RPMI8226 (cell line): ENCODE measurements at places on chromosomes 3 and 15.

DNA sequence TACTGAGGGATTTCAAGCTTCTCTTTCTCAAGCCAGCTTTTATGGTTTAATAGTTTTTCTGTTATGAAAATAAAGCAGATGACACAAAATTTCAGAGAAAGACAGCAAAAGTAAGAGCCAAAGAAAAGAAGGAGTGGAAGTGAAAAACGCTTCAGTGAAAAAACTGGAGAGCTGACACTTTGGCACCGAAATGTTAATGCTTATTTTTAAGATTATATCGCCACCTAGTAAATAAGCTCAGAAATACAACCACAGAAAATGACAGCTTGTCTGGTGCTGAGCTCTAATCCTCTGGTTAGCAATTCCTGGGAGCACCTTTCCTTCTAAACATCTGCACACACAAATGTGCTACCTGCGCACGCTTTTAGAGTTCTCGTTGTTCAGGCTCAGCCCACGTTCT, 101.6 kb downstream of the ZPLD1 start:
- DNase-seq: peak; percentile 34

- peak; percentile 34 for DNase-seq
These were observed 41.6 kb downstream of the ZBTB38 start for GRCh38 chr3:141409940-141410241.

DNA sequence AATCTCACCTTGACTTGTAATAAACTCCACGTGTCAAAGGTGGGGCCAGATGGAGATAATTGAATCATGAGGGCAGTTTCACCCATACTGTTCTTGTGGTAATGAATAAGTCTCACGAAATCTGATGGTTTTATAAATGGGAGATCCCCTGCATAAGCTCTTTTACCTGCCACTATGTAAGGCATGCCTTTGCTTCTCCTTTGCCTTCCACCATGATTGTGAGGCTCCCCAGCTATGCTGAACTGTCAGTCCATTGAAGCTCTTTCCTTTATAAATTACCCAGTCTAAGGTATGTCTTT, 45.5 kb downstream of the SUCNR1 start:
- no peak for DNase-seq

- no peak for DNase-seq
These were observed 81.2 kb downstream of the EFL1 start for GRCh38 chr15:82181371-82181770.

DNA sequence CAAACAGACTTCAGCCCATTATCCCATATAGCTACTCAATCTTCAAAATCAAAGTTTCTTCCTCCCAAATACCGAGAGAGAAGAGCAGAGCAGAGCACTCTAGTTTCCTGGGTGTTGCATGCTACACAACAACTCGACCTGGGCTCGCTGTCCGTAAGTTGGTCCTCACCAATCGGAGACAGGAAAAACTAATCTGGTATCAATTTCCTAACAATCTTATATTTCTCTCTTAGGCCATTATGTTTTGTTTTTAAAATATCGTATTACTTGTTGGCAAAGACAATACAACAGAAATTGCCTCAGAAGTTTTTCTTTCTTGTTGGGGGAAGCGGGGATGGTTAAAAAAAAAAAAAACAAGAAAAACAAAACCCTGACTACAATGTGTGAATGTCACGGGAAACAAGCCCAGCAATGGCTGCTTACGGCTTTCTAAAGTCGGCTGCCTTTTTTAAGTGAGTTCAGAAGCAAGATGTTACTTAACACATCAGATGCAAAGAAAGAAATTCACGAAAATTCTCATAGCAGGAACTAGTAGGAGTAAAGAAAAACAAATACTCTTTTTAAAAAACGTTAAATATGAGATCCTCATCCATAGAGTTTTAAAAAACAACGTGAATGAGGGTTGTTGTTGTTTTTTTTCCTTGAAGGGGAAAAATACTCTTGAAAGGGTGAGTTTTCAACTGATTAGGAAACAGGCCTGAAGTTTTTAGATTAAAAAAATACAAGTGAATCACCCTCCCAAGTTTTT, 1.9 kb downstream of the VGLL4 start:
- peak; percentile 46 for DNase-seq

DNA sequence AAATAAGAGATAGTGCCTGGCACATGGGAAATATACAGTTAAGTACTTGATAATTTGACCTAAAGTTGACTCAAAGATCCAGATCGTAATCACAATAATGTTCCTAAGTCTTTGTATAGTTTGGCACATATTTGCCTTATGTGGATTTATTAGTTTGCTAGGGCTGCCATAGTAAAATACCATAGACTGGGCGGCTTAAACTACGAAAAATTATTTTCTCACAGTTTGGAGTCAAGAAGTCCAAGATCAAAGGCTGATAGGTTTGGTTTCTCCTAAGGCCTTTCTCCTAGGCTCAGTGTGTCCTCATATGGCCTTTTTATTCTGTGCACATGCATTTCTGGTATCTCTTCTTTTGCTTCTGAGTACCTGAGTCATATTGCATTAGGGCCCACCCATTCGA, 453.7 kb downstream of the NAALADL2 start:
- DNase-seq: no peak

GRCh38 chr3:59872128-59872527, 822.3 kb upstream of the CFAP20DC start:
- DNase-seq: no peak

- DNase-seq: peak; percentile 91
These were observed 13.6 kb upstream of the SMCO1 start for GRCh38 chr3:196528639-196529233.

GRCh38 chr15:63473999-63474809, 30.2 kb upstream of the USP3 start:
- DNase-seq: peak; percentile 59

DNA sequence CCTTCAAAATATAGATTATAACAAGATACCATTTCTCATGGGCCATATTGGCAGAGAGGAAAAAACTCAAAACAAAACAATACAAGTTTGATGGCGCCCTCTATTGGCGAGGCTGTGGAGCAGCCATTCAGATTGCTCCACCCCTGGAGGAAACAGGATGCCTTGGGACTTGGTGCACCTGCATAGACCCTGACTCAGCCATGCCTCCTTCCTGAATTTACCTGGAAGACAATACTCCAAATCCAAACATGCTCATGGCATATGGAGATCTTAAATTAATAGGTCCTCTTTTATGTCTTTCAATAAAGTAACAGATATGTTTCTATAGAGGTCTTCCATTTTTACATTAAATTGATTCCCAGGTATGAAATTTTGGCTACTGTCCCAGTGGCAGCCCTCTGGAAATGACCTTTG, 90.0 kb downstream of the APBA2 start:
- DNase-seq: peak; percentile 64

GRCh38 chr3:30435861-30436331, 170.5 kb upstream of the TGFBR2 start:
- no peak for DNase-seq

DNA sequence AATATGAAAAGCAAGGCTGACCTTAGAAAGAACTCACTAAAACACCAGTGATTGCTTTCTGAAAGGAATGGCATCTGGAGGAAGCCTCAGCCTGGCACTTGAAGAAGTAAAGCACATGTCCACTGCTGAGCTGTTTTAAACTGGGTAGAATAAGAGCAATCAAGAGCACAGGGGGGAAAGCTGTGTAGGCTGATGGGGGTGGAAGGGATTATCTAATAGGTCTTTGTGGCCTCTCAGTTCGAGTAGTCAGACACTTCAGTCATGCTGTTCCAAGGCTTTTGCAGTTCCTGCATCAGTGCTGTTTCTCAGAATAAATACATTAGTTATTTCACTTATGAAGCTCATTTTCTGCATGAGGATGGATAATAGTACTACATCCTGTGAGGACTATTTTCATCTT, 22.6 kb downstream of the CCDC191 start:
- DNase-seq: no peak

DNA sequence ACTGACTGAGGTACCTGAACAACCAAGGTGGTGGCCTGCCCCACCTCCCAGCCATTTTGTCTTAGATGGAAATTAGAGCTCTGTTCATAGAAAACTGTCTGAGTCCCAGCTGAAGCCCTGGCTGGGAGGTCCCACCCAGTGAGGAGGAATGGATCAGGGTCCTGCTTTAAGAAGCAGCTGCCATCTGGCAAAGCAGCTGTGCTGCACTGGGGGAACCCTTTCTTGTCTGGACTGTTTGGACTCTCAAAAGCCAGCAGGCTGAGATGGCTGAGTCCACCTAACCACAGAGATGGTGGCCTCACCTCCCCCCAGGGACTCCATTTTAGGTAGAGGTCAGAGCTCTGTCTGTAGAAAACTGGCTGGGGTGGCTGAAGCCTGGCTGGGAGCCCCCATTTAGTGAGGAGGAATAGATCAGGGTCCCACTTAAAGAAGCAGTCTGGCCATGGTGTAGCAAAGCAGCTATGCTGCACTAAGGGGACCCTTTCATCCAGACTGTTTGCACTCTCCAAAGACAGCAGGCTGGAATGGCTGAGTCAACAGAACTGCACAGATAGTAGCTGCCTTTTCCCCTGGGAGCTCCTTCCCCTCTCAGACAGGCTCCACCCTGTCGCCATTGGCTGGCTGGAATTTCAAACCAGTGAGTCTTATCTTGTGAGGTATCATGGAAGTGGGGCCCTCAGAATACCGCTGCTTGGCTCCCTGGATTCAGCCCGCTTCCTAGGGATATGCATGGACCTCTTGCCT, 116.9 kb downstream of the EPHA6 start:
- DNase-seq: no peak

DNA sequence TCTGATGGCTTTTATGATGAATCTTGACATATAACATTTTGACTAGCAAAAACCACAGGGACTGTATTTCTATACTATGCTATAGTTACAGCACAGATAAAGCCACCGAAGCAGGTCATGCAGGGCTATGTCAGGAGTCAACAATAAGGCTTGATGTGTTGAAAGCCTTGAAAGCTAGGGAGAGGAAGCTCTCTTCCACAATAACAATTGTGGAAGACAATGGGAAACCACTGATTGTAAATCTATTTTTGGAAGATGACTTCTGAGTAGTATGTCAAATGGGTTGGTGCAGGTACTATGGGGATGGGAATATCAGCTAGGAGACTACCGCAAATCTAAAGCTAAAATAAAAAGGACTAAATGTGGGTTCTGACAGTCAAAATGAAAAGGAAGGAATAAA, 4.0 kb upstream of the AQR start:
- DNase-seq: no peak

GRCh38 chr3:188126276-188126675, 27.7 kb upstream of the LPP start:
- DNase-seq: no peak

DNA sequence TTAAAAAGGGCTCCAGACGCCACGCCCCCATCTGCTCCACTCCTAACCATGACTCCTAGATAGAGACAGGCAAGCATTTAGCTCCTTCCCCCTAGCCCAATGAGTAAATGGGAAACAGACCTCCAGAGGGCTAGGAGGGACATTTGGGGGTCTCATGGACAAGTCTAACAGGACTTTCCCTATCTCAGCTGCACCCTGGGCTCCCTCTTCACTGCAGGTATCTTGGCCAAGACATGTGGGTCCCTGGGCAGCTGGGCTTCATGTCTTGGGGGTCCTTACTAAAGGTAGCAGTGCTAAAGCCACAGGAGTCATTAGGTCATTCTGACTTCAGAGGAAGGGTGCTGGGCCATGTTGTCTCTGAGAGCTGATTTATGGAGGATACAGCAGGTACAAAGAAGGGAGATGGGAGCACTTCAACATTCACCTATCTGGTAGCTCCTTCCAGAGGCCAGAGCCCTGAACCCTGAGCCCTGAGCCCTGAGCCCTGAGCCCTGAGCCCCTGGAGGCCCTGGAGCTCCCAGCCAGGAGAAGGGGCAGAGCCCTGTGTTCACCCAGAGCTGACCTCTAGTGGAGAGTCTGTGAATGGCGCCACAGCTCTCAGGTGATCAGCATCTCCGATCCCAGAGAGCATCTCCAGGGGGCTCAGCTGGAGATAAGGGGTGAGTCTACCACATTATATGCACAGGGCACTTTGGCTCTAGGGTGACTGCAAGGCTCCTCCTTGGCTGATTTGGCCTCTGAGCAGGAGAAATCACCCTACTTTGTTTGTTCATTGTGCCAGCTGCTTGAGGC, 40.1 kb upstream of the EPHB1 start:
- peak; percentile 46 for DNase-seq

DNA sequence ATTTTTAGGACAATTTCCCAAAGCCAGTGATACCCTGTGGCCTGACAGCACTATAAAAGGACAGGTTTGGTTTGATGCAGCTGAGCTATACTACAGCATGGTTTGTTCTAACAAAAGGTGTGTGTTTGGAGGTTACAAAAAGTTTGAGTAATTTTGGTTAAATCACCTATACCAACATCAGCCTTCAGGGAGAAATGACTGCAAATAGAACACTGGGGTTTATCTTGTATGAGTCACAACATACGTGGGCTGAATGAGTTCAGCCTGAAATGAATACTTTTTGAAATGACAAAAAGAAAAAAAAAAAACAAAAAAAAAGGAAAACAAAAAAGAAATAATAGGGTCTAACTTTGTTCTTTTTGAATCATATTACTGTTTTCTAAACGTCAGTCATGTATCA, 345.7 kb downstream of the CNTN3 start:
- no peak for DNase-seq

DNA sequence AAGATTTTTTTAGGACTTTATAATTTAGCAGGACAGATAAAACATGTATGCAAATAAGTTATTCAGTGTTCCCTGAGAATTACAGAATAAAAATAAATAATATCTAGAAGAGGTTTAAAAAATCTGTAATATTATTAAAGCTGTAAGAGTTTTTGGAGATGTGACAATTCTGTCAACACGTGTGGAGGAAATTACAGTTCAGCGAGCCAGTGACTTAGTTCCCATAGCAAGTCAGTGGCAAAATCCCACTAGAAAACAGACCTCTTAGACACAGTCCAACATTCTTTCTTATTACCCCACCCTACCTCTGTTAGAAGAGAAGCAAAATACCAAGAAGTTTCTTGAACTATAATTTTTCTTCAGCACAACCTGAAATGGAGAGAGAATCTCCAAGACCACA, 16.2 kb upstream of the DENND6A start:
- no peak for DNase-seq

DNA sequence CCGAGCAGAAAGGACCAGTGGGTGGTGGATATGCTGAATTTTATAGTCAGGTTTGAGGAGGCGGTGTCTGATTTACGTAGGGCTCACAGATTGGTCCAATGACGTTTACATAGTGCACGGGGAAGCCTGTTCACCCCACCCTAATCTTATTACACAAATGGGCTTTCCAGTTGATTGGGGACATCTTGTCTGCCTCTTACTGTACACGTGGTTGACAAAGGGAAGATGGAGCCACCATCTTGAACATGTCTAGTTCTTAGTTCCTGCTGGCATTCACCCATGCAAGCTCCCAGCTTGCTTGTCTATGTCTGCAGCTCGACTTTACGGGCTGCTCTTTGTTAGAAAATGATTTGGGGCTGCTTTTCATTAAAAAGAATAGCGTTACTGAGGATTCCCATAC, 332.0 kb upstream of the SLCO3A1 start:
- DNase-seq: no peak
